ENCODE measurements at places on chromosomes 4 and X.

DNA sequence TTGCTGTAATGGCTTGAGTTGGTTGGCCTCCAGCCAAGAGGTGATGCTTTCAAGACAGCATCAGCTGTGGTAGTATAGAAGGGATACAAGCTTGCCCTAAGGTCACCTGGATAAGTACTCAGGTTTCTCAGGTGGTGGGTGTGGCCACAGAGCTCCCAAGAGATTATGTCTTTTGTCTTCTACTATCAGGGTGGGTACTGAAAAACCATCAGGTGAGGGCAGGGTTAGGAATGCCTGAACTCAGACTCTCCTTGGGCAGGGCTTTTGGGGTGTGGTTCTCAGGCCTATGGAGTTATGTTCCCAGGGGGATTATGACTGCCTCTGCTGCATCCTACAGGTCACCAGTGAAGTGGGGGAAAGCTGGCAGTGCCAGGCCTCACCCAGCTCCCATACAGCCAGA is 654.6 kb upstream of the GALNT7 start:
- DNase-seq = no peak

DNA sequence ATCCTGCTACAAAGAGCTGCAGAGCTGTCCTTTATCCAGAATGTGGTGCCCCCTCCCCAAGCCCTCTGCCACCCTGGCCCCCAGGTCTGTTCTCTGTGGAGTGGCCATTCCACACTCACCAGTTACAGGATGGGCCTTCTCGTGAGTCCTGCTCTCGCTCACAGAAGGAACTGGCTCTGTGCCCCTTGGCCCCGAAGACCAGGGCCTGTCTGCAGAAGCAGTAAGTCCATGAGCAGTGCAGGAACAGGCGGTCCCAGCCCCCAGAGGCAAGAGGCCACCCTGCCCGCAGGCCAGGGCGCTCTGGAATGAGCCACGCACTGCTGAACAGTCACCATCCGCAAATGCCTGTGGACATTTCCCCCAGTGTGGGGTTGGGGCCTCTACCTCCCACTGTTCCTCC is 92.2 kb downstream of the DCTD start:
- no peak for DNase-seq

DNA sequence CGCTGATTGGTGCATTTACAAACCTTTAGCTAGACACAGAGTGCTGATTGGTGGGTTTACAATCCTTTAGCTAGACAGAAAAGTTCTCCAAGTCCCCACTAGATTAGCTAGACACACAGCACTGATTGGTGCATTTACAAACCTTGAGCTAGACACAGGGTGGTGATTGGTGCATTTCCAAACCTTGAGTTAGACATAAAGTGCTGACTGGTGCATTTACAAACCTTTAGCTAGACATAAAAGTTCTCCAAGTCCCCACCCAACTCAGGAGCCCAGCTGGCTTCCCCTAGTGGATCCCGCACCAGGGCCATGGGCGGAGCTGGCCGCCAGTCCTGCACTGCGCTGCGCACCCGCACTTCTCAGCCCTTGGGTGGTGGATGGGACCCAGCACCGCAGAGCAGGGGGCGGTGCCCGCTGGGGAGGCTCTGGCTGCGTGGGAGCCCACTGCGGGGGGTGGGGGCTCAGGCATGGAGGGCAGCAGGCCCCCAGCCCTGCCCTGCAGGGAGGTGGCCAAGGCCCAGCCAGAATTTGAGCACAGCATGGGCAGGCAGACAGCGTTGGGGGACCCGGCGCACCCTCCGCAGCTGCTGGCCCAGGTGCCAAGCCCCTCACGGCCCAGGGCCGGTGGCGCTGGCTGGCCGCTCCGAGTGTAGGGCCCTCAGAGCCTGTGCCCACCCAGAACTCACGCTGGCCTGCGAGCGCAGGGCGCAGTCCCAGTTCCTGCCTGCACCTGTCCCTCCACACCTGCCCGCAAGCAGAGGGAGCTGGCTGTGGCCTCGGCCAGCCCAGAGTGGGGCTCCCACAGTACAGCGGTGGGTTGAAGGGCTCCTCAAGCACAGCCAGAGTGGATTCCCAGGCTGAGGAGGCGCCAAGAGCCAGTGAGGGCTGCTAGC is 608.9 kb upstream of the LCORL start:
- no peak for DNase-seq

DNA sequence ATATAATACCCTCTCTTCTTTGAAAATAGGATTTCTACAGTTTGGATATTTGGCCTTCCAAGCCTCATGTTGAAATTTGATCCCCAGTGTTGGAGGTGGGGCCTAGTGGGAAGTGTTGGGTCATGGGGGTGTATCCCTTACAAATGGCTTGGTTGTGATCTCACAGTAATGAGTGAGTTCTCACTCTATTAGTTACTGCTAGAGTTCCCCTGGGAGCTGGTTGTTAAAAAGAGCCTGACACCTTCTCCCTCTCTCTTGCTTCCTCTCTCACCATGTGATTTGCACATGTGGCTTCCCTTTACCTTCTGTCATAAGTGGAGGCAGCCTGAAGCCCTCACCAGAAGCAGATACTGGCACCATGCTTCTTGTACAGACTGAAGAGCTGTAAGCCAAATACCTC is 73.9 kb downstream of the HDAC8 start:
- DNase-seq = no peak

GRCh38 chr4:150381609-150382008 is 200.3 kb upstream of the MAB21L2 start:
- no peak for DNase-seq

GRCh38 chrX:137031517-137032340 is 2.1 kb downstream of the GPR101 start:
- DNase-seq = peak; percentile 62

DNA sequence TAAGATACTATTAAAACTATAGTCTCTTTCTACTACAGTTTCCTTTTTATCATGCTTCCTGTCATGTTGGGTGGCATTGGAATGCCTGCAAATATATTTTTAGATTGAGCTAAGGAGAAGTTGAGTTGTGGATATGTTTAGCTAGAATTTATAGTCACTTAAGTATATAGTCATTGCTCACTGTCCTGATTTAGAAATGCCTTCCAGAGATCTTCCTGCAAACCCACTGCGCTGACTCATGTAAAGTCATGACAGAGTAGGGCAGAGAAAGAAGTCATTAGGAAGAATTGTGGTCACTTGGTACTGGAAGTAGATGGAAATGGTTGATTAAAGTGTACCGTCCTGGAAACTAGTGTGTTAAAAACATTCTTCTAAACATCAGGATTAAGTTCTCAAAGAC is 490.3 kb upstream of the PABPC4L start:
- DNase-seq = no peak

DNA sequence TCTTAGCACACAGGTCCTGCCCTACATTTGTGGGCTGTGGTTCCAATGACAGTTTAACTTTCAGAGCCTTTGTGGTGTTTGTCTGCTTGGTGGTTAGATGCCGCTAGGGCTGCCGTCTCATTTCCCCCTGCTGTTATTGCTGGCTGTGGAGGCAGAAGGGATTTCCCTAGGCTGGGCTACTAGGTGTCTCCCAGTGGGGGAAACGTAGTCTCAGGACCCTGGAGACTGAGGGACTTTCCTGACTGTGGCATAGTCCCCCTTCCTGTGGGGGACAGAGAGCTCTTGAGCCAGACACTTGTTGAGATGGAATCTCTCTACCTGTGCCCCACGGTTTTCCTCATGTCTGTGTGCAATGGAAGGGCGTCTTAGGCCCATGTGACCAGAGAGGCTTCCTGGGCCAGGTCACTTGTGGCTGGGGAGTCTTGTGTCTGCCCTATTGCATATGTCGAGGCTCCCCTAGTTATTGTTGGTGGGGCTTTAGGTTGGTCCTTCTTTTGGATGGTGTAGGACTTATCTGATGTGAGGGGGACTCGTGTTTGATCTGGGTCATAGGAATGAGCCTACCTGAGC is 68.2 kb downstream of the ARHGAP10 start:
- peak; percentile 68 for DNase-seq

DNA sequence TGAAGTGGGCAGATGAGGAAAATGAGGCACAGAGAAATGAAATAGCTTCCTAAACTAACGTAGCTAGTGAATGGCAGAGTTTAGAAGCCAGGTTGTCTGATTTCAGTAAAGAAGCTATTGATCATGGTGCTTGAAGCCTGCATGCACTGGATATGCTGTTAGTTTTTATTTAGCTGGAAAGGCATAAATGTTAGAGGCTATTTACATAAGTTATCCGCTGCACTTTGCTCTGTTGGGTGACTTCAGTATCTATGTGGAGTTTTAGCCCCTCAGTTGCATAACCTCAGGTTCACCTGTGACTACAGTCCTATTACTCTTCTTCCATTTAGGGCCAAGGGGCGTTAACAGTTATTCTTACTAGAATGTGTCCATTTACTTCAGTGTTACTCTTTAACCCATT is 522.4 kb upstream of the RPS6KA3 start:
- no peak for DNase-seq
